NCI-H2107 (cell line): ENCODE measurements at places on chromosomes 7 and 10.

GRCh38 chr7:19116121-19117090 is 1.0 kb downstream of the TWIST1 start:
- no peak for DNase-seq

- no peak for DNase-seq
Measured at GRCh38 chr7:12683678-12684585, 3.5 kb upstream of the ARL4A start.

DNA sequence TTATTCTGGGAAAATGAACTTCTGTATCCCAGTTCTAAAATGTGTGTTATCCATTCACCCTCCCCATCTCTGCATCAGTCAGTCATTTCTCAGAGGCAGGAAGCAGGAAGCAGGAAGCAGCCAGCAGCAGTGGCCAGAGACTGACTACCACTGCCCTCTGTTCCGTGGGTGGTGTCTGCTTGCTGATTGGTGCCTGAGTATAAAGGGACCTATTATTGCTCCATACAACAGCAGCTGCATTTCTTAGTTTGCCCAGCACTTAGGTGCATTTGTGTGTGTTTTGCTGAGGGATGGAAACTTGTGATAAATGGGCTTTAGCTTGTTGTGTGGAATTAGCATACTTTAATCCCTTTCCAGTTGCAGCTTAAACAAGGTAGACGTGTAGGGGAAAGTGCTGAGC is 582.2 kb downstream of the SORCS1 start:
- no peak for DNase-seq

DNA sequence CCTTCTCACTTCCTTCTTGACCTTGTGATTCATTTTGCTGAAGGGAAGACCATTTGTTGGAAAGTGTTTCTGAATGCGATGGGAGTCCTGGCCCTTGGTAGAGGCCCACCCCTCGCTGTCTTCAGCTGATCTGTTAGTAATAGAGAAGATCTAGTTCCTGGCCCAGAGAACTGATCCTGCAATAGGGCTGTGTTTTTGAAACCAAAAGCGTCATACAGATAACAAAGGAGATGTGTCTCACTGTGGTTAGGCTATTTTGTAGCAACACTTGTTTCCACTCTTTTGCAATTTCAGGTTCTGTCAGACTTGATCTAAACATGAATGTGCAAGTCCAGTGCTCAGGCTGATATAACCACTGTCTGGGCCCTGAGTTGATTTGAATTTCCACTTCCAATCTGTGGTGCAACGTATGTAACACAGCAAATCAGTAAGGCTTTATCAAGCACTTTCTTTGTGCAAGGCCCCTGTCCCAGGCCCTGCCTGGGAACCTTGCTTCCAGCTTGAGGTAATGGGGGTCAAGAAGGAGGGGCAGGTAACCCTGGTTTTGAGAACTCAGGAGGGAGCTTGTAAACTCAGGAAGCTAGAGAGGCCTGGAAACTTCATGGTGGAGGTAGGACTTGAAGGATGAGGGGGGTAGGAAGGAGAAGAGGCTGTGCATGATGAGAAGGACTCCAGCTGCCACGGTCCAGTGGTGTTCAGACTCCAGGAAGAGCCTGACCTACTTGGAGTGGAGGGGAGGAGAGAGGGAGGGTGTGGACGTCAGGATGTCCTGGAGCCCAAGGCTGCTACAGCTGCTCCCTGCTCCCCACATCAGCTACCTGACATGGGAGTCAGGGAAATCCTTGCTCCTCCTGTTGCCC is 42.2 kb upstream of the SRGN start:
- DNase-seq, result no peak

- no peak for DNase-seq
Measured at GRCh38 chr7:103011650-103012049, 62.9 kb downstream of the FBXL13 start.

GRCh38 chr10:109892931-109893330 is 30.4 kb downstream of the XPNPEP1 start:
- no peak for DNase-seq

GRCh38 chr10:66218981-66219587 is 706.8 kb upstream of the LRRTM3 start:
- no peak for DNase-seq

DNA sequence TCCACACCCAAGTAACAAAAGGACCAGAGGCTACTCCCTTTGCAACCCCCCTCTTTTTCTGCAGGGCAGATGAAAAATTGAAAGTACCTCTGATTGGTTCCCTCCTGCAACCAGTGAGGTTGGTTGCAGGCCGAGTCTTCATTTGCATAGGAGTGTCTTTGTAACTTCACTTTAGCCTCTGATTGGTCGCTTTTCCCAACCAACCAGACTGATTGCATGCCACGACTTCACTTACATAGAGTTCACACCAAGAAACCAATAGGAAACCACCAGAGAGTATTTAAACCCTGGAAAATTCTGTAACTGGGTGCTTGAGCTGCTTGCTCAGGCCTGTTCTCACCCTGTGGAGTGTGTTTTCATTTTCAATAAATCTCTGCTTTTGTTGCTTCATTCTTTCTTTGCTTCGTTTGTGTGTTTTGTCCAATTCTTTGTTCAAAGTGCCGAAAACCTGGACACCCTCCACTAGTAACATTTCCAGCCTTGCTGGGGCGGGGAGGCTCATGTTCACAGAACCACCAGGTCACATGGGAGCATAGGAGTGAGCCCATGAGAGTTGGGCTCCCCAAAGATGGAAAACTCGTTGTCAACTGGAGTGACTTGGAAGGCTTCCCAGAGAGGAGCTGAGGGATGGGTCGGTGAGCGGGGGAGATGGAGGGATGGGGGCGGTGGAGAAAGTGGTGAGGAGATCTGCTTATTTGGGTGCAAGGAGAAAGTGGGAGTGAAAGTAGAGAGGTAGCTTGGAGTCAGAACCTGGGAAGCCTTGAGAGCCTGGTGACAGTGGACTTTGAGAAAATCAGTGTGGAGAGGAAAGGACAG is 223.6 kb downstream of the GFRA1 start:
- DNase-seq, result no peak

GRCh38 chr10:27564398-27564797 is 60.3 kb downstream of the RAB18 start:
- no peak for DNase-seq

DNA sequence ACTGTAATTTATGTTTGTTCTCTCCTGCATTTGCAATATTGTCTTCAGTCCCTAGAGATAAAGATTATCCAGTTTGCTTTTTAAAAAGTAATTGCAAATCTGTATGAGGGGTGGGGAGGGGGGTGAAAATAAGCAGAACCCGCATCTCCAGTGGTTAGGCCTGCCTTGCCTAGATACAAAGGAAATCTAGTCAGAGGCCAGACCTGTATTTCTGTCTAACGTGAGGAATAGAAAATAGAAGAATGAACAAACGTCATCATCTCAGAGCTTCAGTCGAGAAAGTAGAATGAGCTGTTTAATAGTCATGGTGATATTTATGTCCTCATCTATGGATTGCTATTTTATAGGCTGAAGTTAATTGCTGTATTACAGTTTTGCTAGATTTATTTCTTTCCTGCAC is 284.2 kb downstream of the BICC1 start:
- no peak for DNase-seq

DNA sequence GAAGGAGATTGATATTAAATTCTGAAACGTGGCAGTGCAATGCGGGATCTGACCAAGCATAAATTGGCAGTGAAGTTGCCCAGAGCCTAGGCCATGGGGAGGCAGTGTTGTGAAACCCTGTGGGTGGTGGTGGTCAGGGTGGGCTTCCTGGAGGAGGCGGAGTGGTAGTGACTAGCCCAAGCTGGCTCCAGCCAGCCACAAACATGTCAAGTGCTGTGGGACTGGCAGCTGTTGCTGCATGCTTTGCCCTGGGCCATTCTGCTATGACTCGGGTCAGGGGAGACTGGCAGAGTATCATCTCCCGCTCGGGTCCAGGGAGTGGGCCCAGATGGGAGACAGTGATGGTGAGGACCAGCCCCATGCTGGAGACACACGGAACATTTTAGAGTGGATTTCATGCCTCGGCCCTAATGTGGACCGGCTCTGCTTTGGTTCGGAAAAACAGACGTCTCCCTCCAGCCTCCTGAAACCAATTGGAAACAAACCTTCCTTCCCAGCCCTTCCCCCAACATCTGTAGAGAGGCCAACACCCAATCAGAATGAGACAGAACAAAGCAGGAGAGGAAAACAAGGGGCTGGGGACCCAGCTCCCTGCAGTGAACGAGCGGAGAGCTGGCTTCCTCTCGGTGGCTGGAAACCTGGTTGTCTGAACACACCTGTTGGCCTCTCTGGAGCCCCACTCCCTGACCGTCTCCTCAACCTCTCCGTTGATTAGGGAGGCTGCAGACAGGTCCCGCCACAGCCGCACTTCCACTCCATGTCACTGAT is 58.2 kb downstream of the TMEM270 start:
- DNase-seq, result no peak

DNA sequence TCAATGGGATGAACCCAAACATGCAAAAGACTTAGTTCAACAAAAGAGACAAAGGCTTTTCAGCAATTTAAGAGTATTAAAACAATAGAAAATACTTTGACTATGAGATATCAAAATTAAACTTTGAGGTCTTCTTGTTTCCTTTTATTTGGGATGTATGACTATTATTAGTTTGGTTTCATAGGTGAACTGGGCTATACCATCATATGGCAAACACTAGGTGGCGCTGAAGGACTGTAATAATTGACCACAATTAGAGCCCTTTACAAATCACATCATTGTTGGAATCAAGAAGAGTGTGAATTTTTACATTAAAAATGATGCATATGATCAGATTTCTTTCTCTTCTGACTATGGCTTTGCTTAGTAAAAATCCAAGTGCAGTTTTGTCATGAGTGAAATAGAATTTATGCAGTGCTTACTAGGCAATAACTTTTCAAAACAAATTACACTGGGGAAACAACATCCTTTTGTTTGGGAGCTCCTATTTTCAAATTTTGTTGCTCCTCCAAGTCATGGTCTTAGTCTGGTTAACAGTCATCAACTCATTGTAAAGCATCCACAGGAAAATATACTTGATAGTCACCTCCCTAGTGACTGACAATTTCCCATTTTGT is 14.7 kb upstream of the NXPH1 start:
- peak; percentile 74 for DNase-seq

- no peak for DNase-seq
Measured at GRCh38 chr10:5547931-5548660, 23.3 kb downstream of the CALML3 start.

DNA sequence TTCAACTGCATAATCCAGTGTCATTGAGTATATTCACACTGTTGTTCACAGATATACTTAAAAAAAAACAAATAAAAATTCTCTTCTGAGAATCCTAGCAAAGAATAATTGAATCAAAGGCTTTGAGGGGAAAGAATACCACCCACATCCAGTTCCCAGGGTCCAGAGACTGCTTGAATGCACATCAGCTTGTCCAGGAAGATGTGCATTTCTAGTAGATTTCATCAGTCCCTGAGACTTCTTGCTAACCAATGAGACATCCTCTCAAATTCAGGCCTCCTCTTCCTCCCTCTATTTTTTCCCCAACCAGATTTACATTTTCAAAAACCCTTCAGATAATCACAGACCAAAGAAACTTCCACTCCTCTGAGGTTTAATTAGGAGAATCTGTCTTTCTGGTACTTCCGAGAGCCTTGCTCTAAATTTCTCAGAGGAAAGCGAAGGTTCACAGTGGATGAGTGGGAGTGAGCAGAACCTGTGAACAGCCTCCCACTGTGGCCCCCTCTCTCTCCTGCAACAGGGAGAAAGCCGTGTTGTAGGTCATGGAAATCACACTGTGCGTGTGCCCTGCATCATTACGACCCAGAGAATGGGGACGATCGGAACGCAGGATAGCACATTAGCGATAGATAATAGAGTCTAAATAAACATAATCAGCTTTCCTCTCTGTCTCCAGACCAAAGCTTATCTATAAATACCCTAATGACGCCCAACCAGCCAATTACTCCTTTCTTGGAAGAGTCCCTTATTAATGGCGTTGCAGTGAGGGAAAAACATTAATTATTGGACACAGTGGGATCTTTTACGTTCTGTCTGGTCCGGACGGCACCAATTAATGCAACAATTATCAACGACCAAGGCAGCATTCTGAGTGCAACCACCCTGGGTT is 212.5 kb downstream of the EMX2 start:
- DNase-seq, result no peak

DNA sequence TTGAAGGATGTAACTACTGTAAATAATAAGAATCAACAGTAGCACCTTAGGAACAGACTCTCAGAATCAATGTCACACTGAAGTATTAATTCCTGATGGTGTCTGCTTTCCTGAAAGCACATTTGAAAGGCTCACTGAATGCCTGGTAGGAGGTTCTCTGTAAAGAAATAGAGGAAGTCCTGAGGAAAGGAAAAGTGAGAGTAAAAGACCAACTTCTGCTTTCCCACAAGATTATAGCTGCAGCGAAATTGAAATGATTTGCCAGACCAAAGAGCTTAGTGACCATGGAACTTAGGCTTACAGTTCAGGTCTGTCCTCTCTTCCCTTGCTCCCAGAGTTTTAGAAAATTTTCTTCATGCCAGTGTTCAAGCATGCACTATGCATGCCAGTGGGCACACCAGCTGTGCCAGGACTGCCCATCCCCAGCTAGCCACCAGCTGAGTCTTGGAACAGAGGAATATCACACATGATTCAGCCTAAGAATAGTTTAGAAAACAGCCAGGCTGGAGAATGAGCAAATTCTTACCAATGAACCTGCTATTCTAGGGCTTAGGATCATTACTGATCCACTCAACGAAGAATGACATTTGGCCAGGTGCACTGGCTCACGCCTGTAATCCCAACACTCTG is 123.2 kb downstream of the HERPUD2 start:
- DNase-seq, result no peak

GRCh38 chr10:123249894-123250293 is 95.7 kb downstream of the BUB3 start:
- no peak for DNase-seq

GRCh38 chr10:133013463-133013862 is 71.1 kb upstream of the CFAP46 start:
- no peak for DNase-seq

GRCh38 chr7:5500056-5500776 is 76.6 kb upstream of the TNRC18 start:
- no peak for DNase-seq

GRCh38 chr10:76666891-76667290 is 970.7 kb downstream of the KCNMA1 start:
- no peak for DNase-seq

GRCh38 chr10:18619016-18619415 is 32.4 kb downstream of the NSUN6 start:
- peak; percentile 64 for DNase-seq

DNA sequence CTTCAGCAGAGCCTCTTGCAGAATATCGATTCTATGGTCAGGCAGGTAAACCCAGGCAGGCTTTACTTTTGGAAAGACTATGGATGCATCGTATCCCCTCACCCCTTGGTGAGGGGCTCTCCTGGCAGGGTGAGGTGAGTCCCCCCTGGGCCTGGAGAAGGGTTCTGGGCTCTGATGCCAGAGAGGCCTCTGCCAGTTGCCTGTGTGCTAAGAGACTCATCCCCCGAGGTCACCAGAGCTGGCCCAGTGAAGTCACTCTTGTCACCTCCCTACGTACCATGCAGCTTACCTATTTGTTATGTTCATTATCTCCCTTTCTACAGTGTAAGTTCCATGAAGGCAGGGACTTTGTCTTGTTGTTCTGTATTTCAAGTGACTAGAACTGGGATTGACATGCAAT is 51.3 kb downstream of the TSPAN15 start:
- no peak for DNase-seq

DNA sequence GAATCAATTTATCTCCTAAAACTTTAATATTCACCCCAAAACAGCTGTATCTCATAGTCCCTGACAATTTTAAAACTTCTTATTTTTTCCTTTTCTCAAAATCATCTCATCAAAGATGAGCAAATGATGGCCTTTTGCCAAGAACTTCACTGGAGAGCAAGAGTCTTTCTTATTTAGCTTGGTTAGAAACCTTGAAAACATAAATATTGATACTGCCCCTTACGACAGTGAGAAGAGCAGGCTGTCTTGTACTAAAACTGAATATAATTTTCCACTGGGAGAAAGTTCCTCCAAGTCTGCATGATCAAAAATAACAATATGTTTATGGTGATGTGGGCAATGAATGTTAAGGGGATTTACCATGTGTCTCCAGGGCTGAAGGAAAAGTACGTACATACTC is 109.0 kb downstream of the COL28A1 start:
- DNase-seq, result no peak
